Coronary artery (tissue), 2 donors: ENCODE measurements at places on chromosomes 7 and 10.

- DNase-seq: no peak
Observed at GRCh38 chr10:110757586-110757985, 113.5 kb downstream of the RBM20 start.

GRCh38 chr10:80126876-80127275, 5.7 kb upstream of the PLAC9 start:
- no peak for DNase-seq

GRCh38 chr7:158123753-158124152, 463.9 kb downstream of the PTPRN2 start:
- DNase-seq: no peak

GRCh38 chr10:74932648-74933047, 106.2 kb downstream of the KAT6B start:
- no peak for DNase-seq
